ENCODE measurements at places on chromosomes 12 and 14. TPM values are rescaled to one million over a fixed set of nuclear protein-coding genes. Genes with fewer than 3 reads are reported as not detected.

Gene SIX1
- polyA plus RNA-seq, result 7.2 TPM

Gene KRT6C
- not detected for polyA plus RNA-seq

Gene AICDA
- 0.05 TPM for polyA plus RNA-seq

Gene PKP2
- 2.3 TPM for polyA plus RNA-seq

Gene RAP1B
- 205 TPM for polyA plus RNA-seq

Gene ALG10B
- 4.7 TPM for polyA plus RNA-seq

Gene POTEG
- not detected for polyA plus RNA-seq

Gene KRT74
- not detected for polyA plus RNA-seq

Gene NPFF
- not detected for polyA plus RNA-seq

Gene MYF6
- not detected for polyA plus RNA-seq

Gene TMCC3
- 0.50 TPM for polyA plus RNA-seq

Gene ASB2
- 0.16 TPM for polyA plus RNA-seq

Gene RBP5
- polyA plus RNA-seq, result 0.25 TPM

Gene MUCL1
- polyA plus RNA-seq, result not detected

Gene SLC7A7
- 30.1 TPM for polyA plus RNA-seq

Gene GRIP1
- 2.3 TPM for polyA plus RNA-seq

Gene JDP2
- 25.4 TPM for polyA plus RNA-seq

Gene PGAM5
- polyA plus RNA-seq, result 51.3 TPM

Gene OAS2
- polyA plus RNA-seq, result not detected

Data from A549 (cell line).